Myocyte (in vitro differentiated cells): ENCODE measurements at places on chromosomes 16 and 17.

DNA sequence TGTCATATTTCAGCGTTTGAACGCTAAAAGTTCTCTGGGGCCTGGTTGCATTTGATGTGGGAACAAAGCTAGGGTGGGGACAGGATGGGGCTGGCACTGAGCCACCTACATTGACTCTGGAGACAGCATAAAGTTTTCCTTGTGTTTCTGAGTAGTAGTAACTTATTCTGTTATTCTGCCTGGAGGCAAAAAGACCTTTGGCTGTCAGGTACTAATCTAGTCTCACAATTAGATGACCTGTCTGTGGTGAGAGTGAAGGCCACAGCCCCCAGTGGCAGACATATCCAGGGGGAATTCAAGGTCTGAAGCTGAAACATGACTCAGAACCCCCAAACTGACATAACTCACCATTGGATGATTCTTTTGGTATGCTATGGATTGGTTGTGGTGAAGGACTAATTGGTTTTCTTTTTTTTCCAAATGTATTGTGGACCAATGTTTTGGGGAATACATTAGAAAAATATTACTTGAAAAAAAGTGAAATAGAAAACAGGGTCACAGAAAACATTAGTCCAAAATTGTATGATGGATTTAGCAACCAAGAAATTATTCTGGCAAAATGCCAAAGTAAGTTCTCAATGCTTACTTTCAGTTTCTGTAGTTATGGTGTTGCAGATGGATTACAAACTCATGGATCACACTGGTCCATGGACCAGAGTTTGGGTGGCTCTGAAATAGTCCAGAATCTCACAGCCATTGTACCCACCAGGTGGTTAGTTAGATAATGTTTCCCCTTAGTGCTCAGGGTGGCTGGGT, 10.5 kb upstream of the SALL1 start:
- DNase-seq = no peak

DNA sequence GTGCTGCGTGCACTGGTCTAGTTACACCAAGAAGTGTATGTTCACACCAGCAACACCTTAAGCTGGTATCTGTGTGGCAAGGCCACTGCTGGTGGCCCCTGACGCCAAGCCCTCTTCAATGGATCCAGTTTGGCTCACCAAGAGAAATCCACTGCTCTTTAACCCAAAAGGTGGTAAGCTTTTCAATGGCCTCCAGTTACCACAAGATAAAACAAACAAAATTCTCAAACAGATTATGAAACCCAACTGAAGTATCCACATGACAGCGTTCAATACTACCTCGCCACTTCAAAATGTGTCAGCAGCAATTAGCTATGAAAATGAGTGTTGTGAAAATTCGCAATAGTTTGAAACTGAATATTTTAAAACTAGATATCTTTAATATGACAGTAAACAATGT, 96.5 kb upstream of the AKTIP start:
- DNase-seq = no peak

GRCh38 chr17:48878920-48879898, 13.4 kb upstream of the ATP5MC1 start:
- peak; percentile 74 for DNase-seq

DNA sequence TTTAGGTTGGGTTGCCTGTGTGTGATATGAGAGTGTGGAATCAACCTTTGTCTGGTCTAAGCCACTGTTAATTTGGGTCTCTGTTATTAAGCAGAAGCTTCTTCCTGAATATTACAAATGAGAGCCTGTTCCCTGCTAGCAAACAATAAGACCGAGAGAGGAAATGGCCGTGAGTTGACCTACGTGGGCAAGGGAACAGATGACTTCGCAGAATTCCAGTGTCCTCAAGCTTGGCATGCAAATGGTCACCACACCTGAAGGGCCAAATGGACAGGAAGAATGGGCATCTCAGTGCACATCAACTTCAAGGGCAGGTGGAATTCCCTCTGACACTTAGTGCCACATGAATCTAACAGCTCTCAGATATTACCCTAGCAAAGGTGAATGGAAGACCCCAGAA, 250.8 kb upstream of the FOXF1 start:
- no peak for DNase-seq

DNA sequence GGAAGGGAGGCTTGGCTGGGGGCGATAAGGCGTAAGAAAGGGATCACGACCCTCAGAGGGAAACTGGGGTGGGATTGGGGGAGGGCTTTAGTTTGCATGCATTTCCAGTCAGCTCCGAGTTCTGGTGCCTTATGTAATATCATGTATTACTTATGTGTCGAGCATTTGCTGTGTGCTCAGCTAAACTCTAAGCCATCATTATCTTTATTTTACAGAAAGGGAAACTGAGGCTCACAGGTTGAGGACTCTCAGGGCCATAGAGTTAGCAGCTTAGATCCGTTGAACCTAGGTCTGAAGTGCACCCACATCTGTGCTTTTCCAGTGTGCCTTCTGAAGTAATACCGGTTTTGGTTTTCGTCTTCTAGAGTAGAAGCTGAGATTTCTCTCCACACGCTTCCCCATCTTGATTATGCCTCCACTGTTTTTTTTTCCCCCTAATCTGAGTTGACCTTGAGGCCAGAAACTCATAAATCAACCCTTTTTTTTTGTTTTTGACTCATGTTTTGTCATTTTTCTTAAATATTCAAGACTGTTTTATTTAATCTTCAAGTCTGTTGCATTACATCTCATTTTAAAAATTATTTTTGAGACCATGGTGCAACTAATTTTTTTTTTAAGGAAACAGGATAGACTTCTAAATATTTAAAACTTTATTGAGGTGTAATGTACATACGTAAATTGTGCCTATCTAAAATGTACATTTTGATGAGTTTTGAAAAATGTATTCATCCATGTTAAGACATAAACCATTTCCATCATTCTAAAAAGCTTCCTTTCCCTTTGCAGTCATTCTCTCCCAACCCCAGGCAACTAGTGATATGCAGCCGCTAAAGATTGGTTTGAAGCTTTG, 741 bp downstream of the CYB5B start:
- no peak for DNase-seq

GRCh38 chr17:79607940-79608623, 2.8 kb downstream of the RBFOX3 start:
- DNase-seq = peak; percentile 47

DNA sequence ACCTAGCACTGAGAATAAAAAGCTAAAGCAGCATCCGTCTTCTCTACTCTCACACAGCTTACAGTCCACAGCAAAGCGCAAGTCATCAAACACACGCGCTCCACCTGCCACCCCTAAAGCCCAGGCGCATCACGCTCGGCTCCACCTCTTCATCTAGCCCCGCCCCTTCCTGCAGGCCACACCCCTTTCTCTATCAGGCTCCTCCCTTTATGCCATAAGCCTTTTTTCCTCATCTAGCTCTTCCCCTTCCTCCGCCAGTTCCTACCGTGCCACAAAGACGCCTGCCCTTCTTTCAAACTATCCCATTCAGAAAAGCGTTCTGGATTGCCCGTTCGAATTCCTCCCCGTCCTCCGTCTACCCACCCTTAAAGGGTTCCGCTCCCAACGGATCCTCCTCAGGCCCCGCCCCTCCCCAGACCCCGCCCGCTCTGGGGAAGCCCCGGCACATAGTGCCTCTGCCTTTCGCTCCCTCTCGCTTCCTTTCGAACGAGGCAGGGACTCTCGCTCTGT, 417 bp downstream of the C16orf46 start:
- DNase-seq = peak; percentile 91

DNA sequence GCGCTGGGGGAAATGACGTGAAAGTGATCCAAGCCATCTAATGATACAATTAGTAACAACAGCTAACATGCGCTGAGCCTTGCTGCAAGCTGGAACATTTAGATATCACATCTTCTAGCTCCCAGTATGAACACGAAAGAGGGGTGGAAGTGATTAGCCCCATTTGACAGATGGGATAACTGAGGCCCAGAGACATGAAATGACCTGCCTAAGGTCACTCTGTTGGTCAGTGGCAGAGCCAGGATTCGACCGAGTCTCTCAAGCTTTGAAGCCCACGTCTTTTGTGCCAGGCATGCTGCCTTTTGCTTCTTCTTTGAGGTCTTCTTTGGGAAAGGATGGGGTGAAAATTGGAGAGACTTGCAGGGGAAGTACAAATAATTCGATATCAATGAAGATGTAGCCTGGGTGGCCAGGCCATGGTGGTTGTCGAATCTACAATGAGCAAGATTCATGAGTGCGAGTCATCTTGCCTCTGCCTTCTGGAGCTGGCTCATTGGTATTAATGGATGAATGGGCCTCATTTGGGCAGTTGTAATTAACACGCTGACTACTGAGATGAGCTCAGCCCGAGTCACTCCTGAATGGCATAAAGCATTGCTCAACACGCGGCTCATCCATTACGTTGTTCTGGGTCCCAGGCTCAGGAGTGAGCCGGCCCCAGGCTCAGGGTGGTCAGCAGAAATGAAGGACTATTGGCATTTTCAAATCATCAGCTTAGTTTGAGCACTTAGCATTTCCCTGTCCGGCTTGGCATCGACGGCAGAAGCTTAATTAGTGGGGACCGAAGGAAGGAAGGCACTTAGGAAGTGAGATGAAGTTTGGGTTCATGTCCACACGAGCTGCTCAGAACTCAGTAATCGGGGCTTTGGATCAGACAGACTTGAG, 28.0 kb upstream of the GPRC5B start:
- no peak for DNase-seq

GRCh38 chr17:52147872-52148271, 10.6 kb downstream of the CA10 start:
- no peak for DNase-seq

GRCh38 chr17:49069585-49070273, 62.8 kb upstream of the B4GALNT2 start:
- no peak for DNase-seq

- DNase-seq = no peak
Measured at GRCh38 chr16:79269211-79269863, 331.2 kb downstream of the MAF start.

DNA sequence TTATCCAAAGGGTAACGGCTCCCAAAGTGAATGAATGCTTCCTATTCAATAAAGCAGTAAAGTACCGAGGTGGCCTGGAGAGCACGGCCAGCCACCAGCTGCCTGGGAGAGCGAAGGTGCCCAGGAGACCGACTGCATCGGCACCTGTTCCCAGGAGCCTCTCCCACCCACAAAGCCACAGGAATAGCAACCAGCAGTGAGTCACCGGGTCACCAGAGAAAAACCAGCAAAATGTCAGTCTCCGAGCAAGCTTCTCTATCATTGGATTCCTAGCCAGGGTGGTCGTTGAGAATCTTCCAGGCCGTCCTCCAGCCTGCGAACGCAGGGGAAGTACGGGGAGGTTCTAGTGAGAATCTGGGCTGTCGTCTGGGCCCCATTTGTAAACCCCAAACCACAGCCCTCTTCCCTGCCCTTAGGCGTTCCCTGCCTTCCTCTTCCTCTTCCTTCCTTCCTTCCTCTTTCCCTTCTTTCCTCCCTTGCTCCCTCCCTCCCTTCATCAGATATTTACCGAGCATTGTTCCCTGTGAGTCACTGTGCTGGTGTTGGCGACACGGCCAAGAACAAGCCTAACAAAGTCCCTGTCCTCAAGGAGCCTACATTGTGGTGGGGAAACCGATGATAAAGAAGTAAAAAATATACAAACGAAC, 114.6 kb downstream of the SLC39A11 start:
- DNase-seq = peak; percentile 92

DNA sequence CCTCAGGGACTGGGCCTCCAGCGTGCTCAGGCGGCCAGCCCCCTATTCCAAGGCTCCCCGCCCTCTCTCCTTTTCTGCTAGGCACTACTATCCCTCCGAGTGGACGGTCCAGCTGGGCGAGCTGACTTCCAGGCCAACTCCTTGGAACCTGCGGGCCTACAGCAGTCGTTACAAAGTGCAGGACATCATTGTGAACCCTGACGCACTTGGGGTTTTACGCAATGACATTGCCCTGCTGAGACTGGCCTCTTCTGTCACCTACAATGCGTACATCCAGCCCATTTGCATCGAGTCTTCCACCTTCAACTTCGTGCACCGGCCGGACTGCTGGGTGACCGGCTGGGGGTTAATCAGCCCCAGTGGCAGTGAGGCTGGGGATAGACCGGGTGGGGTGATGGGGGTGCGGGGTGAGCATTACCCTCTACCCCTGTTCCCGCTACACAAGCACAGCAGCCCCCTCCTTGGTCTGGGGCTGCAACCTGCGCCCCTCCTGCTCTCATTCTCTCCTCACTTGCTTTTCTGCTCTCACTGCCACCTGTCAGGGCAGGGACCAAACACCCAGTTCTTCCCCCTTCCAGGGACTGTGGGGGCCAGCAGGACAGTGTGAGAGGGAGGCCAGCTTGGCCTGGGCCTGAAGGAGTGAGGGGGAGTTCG, 1.1 kb downstream of the PRSS41 start:
- DNase-seq = no peak

- DNase-seq = no peak
Measured at GRCh38 chr17:58783380-58783779, 27.7 kb downstream of the PPM1E start.

GRCh38 chr17:15238057-15238456, 27.1 kb downstream of the PMP22 start:
- DNase-seq = no peak

GRCh38 chr16:47317465-47318240, 143.2 kb downstream of the ITFG1 start:
- no peak for DNase-seq

GRCh38 chr16:280991-281659, 734 bp downstream of the ARHGDIG start:
- no peak for DNase-seq

DNA sequence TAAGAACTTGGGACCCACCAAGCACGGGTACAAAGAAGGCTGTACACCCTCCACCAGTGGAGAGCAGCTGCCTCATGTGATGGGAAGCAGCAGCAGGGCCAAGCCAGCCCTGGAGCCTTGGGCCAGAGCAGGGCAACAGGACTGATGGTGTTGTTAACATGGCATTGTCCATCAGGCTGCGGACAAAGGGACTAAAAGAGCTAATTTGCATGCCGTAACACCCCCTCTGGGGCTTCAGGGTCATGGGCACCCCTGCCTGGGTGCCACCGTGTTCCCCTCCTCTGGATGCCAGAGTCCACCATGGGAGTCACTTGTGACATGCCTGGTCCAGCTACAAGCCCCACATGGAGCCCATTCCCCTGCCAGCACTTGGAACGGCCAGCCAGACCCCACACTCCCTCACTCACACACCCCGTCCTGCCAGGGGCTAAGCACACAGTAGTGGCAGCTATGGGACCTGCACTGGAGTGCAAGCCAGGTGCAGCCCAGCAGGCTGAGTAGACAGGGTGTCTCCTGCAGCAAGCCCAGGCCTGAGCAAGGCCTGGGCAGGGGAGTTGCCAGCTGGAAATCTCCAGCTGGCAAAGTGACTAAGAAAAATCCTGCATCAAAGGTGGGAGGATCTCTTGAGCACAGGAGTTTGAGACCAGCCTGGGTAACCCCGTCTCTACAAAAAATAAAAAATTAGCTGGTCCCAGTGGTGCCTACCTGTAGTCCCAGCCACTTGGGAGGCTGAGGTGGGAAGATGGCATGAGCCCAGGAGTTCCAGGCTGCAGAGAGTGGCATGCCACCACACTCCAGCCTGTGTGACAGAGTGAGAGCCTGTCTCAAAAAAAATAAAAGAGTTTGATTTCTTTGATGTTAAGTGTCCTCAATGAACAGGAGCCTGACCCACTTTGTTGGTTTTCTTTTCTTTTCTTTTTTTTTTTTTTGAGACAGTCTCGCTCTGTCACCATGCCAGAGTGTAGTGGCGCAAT, 33.7 kb downstream of the NOL11 start:
- DNase-seq = no peak
